ENCODE measurements at places on chromosomes 4 and X.

GRCh38 chrX:64428371-64428770, 33.1 kb upstream of the MTMR8 start:
- no peak for DNase-seq

- no peak for DNase-seq
Measured at GRCh38 chr4:22941688-22942375, 249.1 kb downstream of the GBA3 start.

- DNase-seq: no peak
Measured at GRCh38 chrX:54288277-54288676, 69.6 kb downstream of the WNK3 start.

GRCh38 chr4:110633358-110634341, 10.8 kb upstream of the PITX2 start:
- DNase-seq: no peak

- no peak for DNase-seq
Measured at GRCh38 chr4:123555233-123555806, 158.7 kb downstream of the SPRY1 start.

- no peak for DNase-seq
Measured at GRCh38 chrX:24526616-24527015, 61.5 kb downstream of the PDK3 start.

DNA sequence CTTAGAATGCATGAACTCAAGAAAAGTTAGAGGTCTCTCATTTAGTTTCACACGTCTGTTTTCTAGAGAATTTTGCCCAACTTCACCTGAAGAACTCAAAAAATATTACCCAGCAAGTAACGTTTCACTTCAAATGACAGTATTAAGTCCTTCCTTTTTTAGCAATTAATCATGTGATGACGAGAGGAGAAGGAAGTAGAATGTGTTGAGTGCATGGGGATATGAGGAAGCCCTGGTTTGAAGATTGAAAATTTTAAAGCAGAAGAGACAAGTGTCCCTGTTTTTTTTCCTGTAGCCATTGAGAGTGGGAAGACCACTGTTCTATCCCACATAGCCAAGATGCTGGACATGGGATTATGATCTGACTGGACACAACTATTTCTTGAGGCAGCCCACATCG, 406.3 kb upstream of the CPEB2 start:
- DNase-seq: no peak

- DNase-seq: no peak
Measured at GRCh38 chrX:67726018-67726417, 182.2 kb downstream of the AR start.

DNA sequence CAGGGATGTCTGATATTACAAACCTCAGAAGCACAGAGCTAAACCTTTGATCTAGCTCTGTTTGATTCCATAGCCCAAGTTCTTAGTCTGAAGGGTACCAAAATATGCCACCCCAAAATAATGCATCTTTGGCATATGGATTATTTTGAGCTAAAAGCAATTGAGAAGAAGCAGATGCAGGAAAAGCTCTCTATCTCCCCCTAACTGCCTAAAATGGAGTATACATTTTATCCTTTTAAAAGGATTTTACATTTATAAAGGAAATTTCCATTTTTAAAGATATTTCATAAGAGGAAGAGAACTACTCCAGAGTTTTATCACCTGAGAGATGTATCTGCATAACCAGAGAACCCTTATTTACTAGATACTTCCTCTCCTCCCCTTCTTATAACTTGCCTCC, 158.7 kb downstream of the ZNF674 start:
- DNase-seq: no peak

GRCh38 chr4:176242764-176243347, 26.2 kb downstream of the ASB5 start:
- DNase-seq: no peak

DNA sequence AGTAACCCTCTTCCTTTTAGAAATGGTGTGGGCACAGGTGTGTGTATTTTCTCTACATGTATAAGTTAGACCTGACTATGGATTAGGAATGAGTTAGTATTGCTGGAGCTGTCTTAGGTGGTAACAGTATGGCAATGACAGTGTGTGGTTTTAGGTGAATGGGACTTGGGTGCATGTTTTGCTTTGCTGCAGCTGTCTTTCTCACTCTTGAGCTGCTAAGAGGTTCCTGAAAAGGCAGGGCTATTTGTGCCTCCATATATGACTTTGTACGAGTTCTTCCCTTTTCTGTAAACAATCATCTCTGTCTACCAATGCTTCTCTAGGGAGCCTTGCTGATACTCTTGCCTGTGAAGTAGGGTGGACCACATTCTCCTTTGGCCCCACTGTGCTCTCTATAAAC, 234.8 kb upstream of the HHIP start:
- no peak for DNase-seq
